Stimulated activated CD8-positive, alpha-beta memory T cell treated with anti-CD3 and anti-CD28 coated beads, Interleukin-4, amount 100 ng/mL, for 4 hours (primary cell): ENCODE measurements at places on chromosomes 5 and 9.

GRCh38 chr5:35835796-35836742 is 20.6 kb upstream of the IL7R start:
- no peak for DNase-seq

DNA sequence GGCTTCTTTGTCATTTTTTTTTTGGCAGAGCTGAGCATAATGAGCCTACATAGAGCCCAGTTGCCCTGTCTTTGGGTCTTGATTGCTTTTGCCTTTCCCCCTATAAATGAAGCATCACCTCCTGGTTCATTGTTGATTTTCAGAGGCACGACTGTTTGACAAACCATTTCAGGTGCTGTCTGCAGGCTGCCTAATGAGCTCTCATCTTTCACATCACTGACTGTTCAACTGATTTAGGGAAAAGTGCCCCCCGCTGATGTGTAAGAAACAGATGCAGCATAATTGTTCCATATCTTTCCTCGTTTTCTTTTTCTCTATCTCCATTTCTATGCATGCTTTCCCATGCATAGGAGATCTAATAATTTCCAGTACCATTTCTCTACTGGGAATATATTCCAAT is 338.6 kb downstream of the TMEM38B start:
- DNase-seq: no peak

DNA sequence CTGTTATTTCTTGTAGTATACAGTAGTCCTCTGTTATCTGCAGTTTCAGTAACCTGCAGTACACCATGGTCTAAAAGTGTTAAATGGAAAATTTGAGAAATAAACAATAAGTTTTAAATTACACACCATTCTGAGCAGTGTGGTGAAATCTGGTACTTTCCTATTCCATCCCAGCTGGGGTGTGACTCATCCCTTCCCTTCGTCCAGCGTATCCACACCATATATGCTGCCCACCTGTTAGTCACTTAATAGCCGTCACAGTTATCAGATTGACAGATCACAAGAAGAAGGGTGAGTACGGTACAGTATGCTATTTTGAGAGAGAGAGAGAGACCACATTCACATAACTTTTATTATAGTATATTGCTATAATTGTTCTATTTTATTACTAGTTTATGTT is 28.9 kb downstream of the FAM151B start:
- no peak for DNase-seq

GRCh38 chr5:1926471-1927341 is 44.0 kb upstream of the IRX4 start:
- DNase-seq: no peak

GRCh38 chr5:36452424-36453006 is 150.8 kb upstream of the RANBP3L start:
- DNase-seq: no peak

DNA sequence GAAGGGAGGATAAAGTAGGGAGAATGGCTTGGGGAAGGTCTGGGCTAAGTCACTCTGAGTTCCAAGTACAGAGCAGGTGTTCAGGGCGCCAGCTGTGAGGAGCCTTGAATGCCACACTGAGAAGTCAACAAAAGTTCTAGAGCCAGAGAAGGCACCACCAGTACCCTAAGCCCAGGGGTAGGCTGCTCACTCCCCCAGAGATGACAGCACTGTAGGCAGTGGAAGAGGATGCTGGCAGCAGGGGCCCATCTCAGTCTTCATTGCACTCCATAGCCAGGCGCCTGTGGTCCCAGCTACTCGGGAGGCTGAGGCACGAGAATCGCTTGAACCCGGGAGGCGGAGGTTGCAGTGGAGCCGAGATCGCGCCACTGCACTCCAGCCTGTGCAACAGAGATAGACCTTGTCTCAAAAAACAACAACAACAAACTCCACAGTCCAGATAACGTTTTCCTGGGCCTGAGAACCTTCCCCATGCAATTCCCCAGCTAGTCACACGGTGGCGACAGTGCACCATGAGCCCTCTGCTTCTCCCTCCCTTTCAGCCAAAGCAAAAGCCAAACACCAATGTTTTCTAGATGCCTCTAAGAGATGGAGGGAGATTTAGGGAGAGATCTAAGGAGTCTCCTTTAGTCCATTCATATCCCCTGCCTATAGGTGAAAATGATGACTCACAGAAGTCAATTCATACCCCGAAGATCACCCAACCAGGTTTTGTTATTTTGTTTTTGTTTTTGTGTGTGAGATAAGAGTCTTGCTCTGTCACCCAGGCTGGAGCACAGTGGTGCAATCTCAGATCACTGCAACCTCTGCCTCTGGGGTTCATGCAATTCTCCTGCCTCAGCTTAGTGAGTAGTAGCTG is 19.8 kb upstream of the NSD1 start:
- DNase-seq: peak; percentile 49

DNA sequence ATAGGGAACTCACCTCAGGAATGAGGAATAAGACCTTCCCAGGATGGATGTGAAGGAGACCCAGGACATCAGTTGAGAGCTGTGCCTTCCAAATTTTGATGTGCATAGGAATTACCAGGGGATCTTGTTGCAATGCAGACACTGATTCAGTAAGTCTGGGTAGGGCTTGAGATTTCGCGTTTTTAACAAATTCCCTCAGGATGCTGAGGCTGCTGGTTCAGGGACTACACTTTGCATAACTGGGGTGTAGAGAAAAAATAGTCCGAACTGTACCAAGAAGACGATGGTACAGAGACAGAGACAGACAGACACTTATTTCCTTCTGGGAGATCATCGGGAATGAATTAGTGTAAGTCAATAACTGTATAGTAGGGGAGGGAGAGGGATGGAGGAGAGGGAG is 82.3 kb upstream of the FREM1 start:
- DNase-seq: no peak

DNA sequence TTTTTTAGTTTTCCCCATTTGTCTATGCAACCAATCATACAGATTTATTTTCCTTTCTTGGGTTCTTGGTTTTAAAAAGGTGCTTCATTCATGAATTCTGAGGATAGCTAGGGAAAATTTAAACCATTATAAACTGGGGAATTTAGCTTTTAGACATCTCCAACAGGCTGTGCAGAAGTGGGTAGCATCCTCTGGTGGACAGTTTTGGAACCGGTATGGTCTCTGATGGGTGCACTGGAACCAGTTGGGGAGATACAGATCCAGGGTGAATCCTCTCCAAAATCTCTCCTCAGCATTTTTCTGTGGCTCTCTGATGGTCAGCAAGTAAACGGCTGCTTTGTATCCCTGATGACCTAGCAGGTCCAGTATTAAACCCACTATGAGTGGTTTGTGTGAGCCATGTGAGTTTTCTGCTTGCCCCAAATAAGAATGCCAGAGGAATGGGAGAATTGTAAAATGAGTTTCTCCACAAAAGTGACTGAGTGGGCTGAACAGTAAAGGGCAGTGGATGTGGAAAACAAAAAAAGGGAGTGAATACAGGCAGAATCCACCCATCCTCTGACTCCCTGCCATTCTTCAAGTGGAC is 9.1 kb upstream of the DNAJC25 start:
- DNase-seq: no peak

DNA sequence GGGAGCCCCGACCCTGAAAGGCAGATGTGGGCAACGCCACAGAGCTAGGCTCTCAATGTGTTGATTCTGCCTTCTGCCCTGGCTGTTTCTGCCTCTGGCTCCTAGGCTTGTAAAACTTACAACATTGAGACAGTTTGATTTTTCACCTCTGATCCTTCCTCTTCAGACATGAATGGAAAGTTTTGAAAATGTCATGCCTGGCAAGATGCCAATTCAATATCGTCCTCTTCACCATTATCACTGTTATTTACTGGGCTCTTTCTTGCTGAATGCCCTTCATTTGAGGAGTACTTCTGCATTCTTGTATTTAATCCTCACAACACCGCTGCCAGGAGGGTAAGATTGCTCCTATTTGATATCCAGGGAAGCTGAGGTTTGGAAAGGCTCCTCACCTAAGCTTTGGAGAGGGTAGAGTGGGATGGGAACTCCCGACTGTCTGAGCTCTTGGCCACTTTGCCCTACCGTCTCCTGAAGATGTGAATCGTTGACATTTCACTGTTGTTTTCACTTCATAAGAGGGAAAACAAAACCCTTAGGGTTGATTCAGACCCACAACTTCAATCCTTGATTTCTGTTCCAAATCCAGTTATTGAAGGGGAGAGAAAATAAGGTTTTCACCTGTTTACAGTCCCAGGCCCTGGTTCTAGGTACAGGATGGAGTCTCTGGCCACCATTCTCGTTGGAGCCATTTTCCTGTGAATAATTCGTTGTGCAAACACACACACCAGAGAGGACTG is 12.7 kb upstream of the FGF1 start:
- no peak for DNase-seq

- no peak for DNase-seq
Measured at GRCh38 chr9:8521112-8521511, 721.5 kb upstream of the DMAC1 start.

DNA sequence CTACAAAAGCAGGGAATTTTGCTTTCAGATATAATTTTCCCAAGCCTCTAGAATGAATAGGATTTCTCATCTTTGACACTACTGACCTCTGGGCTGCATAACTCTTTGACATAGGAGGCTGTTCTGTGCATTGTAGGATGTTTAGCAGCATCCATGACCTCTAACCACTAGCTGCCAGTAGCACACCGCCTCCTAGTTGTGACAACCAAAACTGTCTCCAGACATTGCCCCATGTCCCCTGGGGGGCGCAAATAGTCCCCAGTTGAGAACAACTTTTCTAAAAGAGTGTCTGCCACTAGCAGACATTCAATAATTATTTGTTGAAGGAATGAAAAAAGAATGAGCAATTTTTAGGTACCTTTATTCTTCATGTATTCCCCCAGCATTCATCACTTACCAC is 51.8 kb downstream of the POU4F3 start:
- no peak for DNase-seq

DNA sequence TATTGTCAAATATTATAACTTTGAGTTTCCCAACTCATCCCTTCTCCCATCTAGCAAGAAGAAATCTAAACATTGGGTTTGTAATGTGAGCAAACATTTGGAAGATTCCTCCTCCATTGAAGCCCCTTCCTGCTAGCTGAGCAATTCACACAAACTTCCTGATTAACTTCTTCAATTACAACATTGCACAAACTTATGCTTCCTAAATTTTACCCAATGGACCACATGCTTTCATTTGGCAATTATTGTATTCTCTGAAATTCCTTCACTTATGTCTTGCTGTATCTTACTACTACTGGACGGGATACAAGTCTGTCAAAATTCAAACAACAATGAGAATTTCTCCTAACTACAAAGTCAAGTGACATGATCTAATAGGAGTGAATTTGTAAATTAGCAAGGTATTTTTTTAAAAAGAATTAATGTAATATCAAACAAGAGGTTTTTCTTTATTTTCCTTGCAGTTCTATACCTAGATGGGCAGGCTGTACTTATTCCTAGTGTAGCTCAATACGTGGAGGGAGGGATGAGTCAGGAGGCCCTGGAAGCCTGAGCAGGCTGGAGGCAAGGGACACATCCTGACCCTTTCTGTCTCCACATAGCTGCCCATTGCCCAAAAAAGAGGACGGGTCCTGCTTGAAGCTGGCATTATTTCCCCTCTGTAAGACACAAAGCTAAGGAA is 11.8 kb upstream of the IFNW1 start:
- no peak for DNase-seq

DNA sequence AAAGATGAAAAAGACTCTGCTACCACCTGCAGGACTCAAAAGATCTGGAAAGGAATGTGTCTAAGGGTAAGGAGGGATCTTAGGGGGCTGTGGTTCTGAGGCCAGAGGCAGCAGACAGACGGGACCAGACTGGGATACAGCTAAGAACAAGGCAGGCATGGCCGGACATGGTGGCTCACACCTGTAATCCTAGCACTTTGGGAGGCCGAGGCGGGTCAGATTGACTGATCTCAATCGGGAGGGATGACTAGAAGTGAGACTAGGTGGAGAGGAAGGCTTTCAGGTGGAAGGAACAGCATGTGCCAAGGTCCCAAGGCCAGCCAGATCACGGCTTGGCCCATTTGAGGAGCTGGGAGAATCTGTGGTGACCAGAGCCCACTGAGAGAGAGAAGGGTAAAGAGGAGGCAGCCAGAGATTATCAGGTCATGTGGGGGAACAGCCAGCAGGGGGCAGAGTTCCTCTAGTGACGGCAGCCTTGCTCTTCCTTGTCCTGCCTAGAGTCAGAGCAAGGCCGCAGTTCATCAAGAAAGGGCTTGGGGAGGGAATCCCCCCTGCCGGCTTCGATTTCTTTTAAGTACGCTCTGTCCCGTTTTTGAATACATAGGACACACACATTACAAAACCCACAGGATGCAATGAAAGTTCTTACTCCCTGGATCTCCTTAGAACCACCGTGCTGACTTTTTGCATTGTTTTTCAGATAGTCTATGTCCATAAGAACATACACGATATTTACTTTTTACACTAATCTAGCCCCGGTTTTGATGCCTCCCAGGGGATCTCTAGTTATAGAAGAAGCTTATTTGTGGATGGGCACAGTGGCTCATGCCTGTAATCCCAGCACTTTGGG is 2.6 kb upstream of the OLFML2A start:
- DNase-seq: peak; percentile 74

DNA sequence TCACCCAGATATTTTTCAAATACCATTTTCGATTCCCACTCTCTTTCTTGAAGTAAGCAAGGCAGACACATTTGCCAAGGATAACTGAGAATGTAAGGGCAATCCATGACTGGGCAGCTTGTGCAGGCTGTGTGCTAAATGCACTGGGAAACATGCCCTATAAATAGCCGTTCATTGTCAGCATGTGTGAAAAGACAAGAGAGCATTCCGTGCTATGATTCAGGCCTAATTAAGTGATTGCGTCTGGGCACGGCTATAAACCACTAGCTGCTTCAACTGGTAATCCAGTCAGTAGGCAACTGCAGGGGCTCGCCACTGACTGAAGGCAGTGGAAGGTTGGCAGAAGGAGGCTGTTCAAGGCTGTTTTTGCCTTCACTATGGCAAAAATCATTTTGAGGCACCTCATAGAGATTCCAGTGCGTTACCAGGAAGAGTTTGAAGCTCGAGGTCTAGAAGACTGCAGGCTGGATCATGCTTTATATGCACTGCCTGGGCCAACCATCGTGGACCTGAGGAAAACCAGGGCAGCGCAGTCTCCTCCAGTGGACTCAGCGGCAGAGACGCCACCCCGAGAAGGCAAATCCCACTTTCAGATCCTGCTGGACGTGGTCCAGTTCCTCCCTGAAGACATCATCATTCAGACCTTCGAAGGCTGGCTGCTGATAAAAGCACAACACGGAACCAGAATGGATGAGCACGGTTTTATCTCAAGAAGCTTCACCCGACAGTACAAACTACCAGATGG is at the start of gene HSPB3:
HSPB3 (plus strand) TSS at position 287 of the 745 bp plus-strand sequence; CDS start at position 378, 91 bp downstream.
- DNase-seq: no peak
